ENCODE measurements at places on chromosomes 2 and 18. TPM values are rescaled to one million over a fixed set of nuclear protein-coding genes. Genes with fewer than 3 reads are reported as not detected.

- H3K27ac ChIP-seq: no peak overlapping the region
- no peak overlapping the region for H3K4me3 ChIP-seq
- no peak for DNase-seq
- H3K4me1 ChIP-seq: peaks cover 78% of the 10 kb centered on the region
Observed at GRCh38 chr2:97936199-97936598, 59.5 kb downstream of the TMEM131 start.

GRCh38 chr2:40465-40864 lies 5.8 kb downstream of the FAM110C start:
- no peak for DNase-seq
- H3K4me1 ChIP-seq: peaks cover 22% of the 10 kb centered on the region
- no peak overlapping the region for H3K4me3 ChIP-seq
- peaks cover 7% of the 10 kb centered on the region for H3K27me3 ChIP-seq
- H3K27ac ChIP-seq: no peak overlapping the region

DNA sequence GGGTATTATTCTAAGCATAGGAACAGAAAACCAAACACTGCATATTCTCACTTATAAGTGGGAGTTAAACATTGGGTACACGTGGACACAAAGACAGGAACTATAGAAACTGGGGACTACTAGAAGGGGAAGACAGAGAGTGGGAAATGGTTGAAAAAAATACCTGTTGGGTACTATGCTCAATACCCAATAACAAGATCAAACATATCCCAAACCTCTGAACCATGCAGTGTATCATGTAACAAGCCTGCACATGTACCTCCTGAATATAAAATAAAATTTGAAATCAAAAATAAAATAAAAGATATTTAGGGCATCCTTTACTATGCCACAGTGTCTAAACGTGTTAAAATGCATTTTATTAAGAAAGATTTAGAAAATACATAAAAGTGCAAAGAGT lies 221.0 kb upstream of the TFPI start:
- peaks cover 1% of the 10 kb centered on the region for H3K27me3 ChIP-seq
- H3K4me1 ChIP-seq: no peaks in the 10 kb centered on the region
- no peak for DNase-seq
- no peak overlapping the region for H3K27ac ChIP-seq

- H3K27ac ChIP-seq: no peak overlapping the region
- no peak overlapping the region for H3K4me3 ChIP-seq
- no peak for DNase-seq
- no peaks in the 10 kb centered on the region for H3K4me1 ChIP-seq
- no peaks in the 10 kb centered on the region for H3K36me3 ChIP-seq
- H3K27me3 ChIP-seq: no peaks in the 10 kb centered on the region
Observed at GRCh38 chr2:164287056-164287455, 334.2 kb downstream of the GRB14 start.

GRCh38 chr18:80157708-80158343 lies 48.8 kb downstream of the ADNP2 start:
- no peaks in the 10 kb centered on the region for H3K36me3 ChIP-seq
- peaks cover 2% of the 10 kb centered on the region for H3K4me1 ChIP-seq
- H3K27ac ChIP-seq: no peak overlapping the region
- peak; percentile 54 for DNase-seq
- H3K4me3 ChIP-seq: no peak overlapping the region
- peaks cover 6% of the 10 kb centered on the region for H3K27me3 ChIP-seq

GRCh38 chr18:47755102-47755456 lies 175.4 kb downstream of the SMAD2 start:
- peaks cover 3% of the 10 kb centered on the region for H3K36me3 ChIP-seq
- H3K4me3 ChIP-seq: no peak overlapping the region
- DNase-seq: no peak
- H3K27me3 ChIP-seq: peaks cover 9% of the 10 kb centered on the region
- H3K4me1 ChIP-seq: no peaks in the 10 kb centered on the region

GRCh38 chr2:60504049-60504448 lies 49.4 kb downstream of the BCL11A start:
- peaks cover 2% of the 10 kb centered on the region for H3K27me3 ChIP-seq
- H3K36me3 ChIP-seq: no peaks in the 10 kb centered on the region
- no peak for DNase-seq
- H3K4me1 ChIP-seq: peaks cover 8% of the 10 kb centered on the region
- no peak overlapping the region for H3K4me3 ChIP-seq

- H3K4me1 ChIP-seq: peaks cover 29% of the 10 kb centered on the region
- H3K27me3 ChIP-seq: peaks cover 3% of the 10 kb centered on the region
- no peak overlapping the region for H3K27ac ChIP-seq
- H3K4me3 ChIP-seq: no peak overlapping the region
- no peak for DNase-seq
Observed at GRCh38 chr2:36541891-36542595, 55.9 kb downstream of the FEZ2 start.

DNA sequence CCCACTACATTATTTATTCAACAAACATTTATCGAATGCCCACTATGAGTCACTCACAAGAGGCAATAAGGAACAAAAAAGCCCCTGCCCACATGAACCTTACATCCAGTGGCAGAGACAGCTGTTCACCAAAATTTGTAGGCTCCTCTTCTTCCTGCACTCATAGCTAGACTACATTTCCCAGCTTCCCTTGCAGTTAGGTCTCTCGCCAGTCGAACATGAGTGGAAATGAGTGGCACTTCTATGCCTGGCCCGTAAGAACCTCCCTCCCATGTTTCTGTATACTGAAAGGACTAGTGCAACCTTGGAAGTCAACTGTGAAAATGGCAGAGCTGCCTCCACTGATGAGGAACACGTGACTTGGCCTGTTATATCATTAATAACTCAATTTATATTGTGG lies 19.4 kb upstream of the NCOA1 start:
- no peaks in the 10 kb centered on the region for H3K27me3 ChIP-seq
- no peak for DNase-seq
- no peaks in the 10 kb centered on the region for H3K4me1 ChIP-seq
- no peak overlapping the region for H3K4me3 ChIP-seq
- no peak overlapping the region for H3K27ac ChIP-seq
- H3K36me3 ChIP-seq: no peaks in the 10 kb centered on the region

- H3K36me3 ChIP-seq: peaks cover 11% of the 10 kb centered on the region
- H3K27me3 ChIP-seq: peaks cover 6% of the 10 kb centered on the region
- no peak overlapping the region for H3K4me3 ChIP-seq
- no peak overlapping the region for H3K27ac ChIP-seq
- DNase-seq: no peak
Observed at GRCh38 chr2:46530639-46531038, 51.3 kb downstream of the TMEM247 start.

- H3K27me3 ChIP-seq: peaks cover 3% of the 10 kb centered on the region
- H3K4me1 ChIP-seq: no peaks in the 10 kb centered on the region
- no peak for DNase-seq
- no peak overlapping the region for H3K27ac ChIP-seq
- no peak overlapping the region for H3K4me3 ChIP-seq
Observed at GRCh38 chr18:76233406-76233805, 261.6 kb downstream of the ZNF516 start.

GRCh38 chr2:147910990-147911473 lies 66.2 kb downstream of the ACVR2A start:
- H3K4me1 ChIP-seq: no peaks in the 10 kb centered on the region
- peak; percentile 52 for DNase-seq
- no peaks in the 10 kb centered on the region for H3K27me3 ChIP-seq
- H3K4me3 ChIP-seq: no peak overlapping the region
- H3K36me3 ChIP-seq: no peaks in the 10 kb centered on the region

DNA sequence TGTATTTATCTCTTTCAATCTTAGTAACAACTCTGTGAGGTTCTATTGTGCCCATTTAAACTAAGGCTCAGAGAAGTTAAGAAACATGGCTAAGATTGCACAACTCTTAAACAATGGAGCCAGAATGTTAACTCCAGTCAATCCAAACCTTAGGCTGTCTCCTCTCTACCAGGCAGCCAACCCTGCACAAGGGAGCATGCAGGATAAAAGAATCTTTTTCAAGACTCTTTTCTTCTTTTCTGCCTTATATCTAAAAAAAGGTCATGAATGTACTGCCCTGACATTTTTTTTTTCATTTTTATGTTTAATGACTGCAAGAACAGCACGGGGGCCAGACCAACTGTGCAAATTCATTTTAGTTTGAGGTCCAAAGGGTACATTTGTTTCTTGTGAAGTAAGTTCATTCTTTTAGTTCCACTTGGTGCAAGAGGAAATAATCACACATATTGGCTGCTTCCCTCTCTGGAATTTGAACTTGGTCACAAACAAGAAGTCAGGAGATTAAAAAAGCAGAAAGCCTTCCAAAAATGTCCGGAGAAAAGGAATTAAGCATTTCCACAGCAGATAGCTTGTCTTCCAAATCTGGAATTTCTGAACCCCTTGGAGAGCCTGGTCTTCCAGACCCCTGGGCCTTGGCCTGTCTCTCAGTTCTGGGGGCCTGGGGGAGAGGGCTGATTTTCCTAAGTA lies 96.0 kb upstream of the RIOK3 start:
- no peak overlapping the region for H3K27ac ChIP-seq
- peaks cover 45% of the 10 kb centered on the region for H3K4me1 ChIP-seq
- H3K36me3 ChIP-seq: peaks cover 26% of the 10 kb centered on the region
- no peak for DNase-seq

DNA sequence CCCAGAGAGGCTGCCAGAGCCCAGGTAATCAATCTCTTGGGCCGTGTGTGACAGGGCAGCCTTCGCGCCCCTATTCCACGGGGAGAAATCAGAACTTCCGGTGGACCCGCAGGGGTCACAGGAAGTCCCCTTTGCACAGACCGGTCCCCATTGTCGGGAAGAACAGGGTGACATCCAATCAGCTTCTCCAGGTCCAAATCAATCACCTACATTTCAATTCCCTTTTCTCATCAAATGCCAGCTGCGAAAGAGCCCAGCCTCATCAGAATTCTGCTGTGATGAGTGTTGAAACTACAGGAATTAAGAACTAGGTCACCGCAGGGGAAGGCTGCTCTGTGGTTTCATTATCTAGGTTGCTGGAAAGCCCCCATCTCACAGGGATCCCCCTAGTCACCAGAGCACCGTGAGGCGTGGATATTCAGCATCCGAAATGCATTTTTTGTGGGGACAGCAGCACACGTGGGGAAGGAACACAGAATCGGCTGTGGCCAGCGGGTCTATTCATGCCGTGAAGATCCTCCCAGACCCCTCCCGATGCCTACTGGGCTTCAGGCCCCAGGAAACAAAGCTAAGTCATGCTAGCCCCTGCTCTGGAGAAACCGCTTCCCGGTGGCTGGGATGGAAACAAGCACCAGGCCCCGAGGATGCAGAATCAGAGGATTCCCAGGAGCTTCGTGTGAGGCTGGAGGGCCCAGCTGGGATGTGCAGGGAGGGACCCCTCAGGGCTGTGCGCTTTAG lies 193.7 kb upstream of the ID2 start:
- H3K36me3 ChIP-seq: no peaks in the 10 kb centered on the region
- peak overlapping the region; percentile 99 for H3K27ac ChIP-seq
- H3K27me3 ChIP-seq: peaks cover 9% of the 10 kb centered on the region
- H3K4me3 ChIP-seq: peak overlapping the region; percentile 72
- peak; percentile 87 for DNase-seq
- peaks cover 86% of the 10 kb centered on the region for H3K4me1 ChIP-seq

DNA sequence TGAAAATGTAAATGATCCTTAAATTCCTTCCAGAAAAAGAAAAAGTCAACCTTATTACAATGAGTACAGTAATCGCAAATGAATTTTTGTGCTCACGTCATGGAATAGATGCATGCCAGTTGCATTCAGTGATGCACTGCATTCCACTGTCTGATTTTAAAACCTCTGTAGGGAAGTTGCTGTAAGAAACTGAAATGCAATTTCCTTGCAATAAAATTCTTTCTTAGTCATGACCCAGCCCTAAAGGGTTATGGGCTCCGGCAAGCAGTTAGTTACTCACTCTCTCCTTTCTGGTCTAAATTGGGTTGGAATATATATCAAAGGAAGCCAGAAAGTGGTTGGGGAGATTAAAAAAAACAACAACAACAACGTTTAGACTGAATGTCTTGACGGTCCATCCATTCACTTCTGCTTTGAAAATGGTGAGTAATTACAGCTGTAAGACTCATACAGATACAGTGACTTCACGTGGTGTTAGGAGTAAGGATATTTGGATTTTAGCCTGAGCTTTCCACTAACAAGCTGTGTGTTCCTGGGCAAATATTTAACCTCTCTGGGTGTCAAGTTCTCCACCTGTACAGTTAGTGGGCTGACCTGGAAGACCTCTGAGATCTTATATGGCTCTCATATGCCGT lies 8.6 kb upstream of the RND3 start:
- no peak overlapping the region for H3K27ac ChIP-seq
- peaks cover 2% of the 10 kb centered on the region for H3K27me3 ChIP-seq
- DNase-seq: no peak
- no peak overlapping the region for H3K4me3 ChIP-seq
- no peaks in the 10 kb centered on the region for H3K4me1 ChIP-seq
- no peaks in the 10 kb centered on the region for H3K36me3 ChIP-seq

DNA sequence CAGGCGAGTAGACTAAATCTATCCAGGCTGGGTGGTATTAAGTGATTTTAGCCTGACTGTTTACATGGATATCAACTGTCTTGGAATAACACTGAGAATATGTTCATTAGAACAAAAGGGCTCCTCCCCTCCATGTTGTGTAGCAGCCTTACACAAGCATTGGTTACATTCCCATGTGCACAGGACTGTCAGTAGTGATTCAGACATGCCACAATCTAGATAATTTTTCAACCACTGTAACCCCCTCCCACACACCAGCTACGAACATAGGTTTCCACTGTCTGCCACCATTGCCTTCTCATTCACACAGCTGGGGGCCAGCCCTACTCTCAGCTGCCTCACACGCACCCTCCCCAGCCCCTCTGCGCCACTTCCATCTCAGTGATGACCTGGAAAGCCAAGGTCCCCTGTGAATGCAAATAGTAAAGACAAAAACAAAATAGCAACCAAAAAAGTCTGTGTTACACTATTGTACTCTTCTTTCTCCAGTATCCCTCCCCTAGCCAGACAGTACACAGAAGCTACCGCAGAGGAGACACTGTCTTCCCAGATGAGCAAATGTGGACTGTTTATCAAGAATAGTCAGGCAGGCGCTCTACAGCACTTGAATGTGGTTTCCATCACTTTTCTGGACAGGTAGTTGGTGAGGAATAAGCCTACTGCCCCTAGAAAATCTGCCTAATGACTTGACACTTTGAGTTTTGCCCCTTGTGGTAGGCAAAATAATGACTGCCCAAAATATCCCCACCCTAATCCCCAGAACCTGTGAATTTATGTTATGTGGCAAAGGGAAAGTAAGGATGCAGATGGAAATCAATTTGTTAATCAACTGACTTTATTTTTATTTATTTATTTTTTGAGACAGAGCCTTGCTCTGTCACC lies 27.9 kb upstream of the TYMS start:
- H3K27ac ChIP-seq: no peak overlapping the region
- H3K27me3 ChIP-seq: peaks cover 8% of the 10 kb centered on the region
- H3K4me3 ChIP-seq: no peak overlapping the region
- H3K4me1 ChIP-seq: no peaks in the 10 kb centered on the region
- DNase-seq: no peak
- H3K36me3 ChIP-seq: no peaks in the 10 kb centered on the region

GRCh38 chr2:83238111-83238510 lies 1221.0 kb downstream of the SUCLG1 start:
- no peaks in the 10 kb centered on the region for H3K4me1 ChIP-seq
- H3K36me3 ChIP-seq: no peaks in the 10 kb centered on the region
- H3K27me3 ChIP-seq: no peaks in the 10 kb centered on the region
- no peak overlapping the region for H3K4me3 ChIP-seq
- no peak for DNase-seq

- peaks cover 44% of the 10 kb centered on the region for H3K4me1 ChIP-seq
- H3K27me3 ChIP-seq: no peaks in the 10 kb centered on the region
- no peak overlapping the region for H3K4me3 ChIP-seq
Observed at GRCh38 chr2:156455361-156455975, 19.3 kb downstream of the GPD2 start.

Gene TBC1D8
- 0.64 TPM for polyA plus RNA-seq

Gene CNGA3
- polyA plus RNA-seq: not detected

Gene DES
- not detected for polyA plus RNA-seq

Gene C1GALT1C1L
- not detected for polyA plus RNA-seq

Gene REG1B
- not detected for polyA plus RNA-seq

Gene ACKR3
- 3.1 TPM for polyA plus RNA-seq

Gene CFAP221
- not detected for polyA plus RNA-seq

Gene CRACDL
- polyA plus RNA-seq: not detected

Measured in immature natural killer cell (primary cell).